ENCODE measurements at places on chromosomes 2 and 18.
A peak's percentile ranks its signal among the peaks of the same experiment; 100 is the strongest.

GRCh38 chr18:73478191-73478590 is 610.4 kb upstream of the NETO1 start:
- no peak for DNase-seq

GRCh38 chr2:179443180-179443579 is 178.5 kb upstream of the SESTD1 start:
- peak; percentile 75 for DNase-seq

- DNase-seq = peak; percentile 53
These were observed 4.8 kb upstream of the ID2 start for GRCh38 chr2:8676921-8677645.

GRCh38 chr2:217622205-217623060 is 380.4 kb downstream of the TNS1 start:
- DNase-seq = peak; percentile 50

- DNase-seq = no peak
These were observed 51.8 kb downstream of the USP34 start for GRCh38 chr2:61419129-61419528.

DNA sequence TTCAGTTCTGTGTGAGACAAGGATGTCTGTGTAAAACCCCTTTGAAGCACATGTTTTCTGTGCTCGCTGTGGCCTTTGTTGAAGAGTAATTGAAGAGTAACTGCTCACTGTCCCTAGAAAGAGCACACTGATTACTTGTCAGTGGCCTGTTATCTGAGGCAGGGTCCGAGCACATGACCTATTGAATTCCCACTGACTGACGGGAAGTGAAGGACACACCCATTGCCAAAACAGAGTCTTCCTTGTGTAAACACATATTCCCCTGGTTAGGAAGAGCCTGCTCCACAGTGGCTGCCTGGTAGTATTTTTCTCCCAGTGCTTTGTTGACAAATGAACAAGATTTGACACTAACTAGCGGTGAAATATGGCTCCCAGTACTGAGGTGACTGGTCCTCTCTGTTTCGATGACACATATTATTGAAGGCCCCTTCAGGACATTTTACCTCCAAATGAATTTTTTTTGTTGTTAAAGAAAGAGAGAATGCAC is 148.5 kb upstream of the GYPC start:
- no peak for DNase-seq

DNA sequence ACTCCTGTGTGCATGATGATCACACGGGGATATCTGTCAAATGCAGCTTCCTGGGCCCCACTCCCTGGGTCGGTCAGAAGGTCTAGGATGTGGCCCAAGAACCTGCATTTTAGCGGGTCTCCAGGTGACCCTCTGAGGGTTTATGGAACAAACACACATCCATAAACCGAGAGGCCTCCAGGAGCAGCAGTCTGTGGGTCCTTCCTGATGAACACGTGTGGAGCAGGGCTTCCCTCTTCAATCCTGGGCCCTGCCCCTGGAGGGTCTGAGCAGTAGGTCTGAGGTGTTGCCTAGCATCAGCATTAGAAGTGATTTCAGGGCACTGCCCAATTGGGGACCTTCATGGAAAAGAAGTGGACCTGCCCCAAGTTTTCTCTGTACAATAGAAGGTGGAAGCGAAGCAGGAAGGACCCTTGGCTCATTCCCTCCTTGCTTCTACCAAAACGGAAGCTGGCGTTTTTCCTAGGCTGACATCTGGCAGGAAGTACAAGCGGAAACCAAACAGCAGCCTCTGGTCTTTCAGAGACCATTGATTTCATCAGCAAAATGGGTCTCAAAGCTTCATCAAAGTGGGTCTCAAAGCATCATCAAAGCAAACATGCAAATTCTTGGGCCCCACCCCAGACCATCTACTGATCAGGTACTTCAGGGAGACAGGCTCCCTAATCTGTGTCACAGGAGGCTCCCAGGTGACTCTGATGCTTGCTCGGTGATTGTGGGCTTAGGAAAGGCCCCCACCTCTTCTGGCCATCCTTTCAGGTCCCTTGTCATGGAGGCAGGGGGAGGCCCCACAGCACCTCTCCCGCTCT is 30.7 kb downstream of the INO80C start:
- no peak for DNase-seq

DNA sequence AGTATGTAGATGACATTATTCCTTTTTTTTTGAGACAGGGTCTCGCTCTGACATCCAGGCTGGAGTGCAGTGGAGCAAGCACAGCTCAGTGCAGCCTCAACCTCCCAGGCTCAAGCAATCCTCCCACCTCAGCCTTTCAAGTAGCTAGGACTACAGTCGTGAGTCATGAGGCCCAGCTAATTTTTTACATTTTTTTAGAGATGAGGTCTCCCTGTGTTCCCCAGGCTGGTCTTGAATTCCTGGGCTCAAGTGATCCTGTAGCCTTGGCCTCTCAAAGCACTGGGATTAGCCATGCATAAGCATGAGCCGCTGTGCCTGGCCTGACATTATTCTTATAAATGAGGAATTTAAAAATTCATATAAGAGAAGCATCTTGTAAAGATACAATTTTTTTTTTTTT is 86.9 kb downstream of the FAM117B start:
- peak; percentile 26 for DNase-seq

DNA sequence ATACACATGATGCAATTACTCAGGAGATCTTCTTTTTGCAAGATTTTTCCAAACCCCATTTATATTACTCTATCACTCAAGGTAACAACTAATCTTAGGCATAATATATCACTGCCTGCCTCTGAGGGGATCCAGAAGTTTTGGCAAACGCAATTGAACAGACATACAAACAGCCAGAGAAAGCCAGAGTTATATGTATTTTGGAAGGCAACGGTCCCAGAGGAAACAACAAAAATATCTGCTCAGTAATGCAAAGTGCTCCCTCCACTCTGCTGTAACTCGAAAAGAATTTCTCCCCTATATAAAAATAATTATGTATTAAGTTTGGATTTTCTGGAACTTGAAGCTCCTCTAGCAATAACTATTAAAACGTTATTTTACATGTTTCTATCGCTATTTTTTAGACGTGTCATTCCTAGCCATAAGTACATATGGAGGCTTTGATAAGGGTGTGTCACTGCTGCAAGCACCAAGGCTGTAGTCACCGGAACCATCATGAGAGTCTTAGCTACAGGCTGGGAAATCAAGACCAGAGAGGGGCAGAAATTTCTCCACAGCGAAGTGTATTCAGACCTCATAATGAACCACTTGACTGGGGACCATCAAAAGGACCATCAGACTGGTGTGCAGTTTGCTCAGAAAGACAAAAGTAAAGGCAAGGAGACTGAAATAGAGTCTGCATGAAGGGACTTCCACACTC is 3.7 kb upstream of the GKN1 start:
- DNase-seq = no peak

DNA sequence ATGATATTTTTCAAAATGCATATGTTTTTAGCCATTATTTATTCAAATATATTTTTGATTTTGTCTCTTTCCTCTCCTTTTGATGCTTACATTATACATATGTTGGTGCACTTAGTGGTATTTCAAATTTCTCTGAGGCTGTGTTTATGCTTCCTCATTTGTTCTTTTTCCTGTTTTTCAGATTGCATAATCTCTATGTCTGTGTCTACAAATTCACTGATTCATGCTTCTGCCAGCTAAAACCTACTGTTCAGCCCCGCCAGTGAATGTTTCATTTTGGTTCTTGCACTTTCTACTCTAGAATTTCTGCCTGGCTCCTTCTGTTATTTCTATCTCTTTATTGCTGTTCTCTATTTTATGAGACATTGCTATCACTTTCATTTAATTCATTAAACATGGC is 951.7 kb upstream of the CNTNAP5 start:
- no peak for DNase-seq

GRCh38 chr2:133643863-133644262 is 75.6 kb upstream of the NCKAP5 start:
- no peak for DNase-seq

DNA sequence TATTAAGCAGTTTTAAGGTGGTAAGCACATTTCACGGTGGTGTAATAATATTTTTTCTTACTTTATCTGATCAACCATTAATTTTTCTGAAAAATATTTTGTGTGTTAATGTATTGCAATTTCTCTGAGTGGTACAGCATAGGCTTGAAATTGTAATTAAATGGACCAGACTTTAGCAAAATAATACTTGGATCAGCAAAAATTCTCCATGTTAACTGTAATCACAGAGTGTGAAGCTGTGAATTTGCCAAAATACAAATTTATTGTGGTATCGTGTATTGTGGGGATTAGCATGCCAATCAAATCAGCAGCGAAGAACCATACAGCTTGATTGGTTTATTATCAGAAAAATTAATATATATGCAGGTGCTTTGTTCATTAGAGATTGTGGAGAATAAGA is 1088.9 kb upstream of the GYPC start:
- DNase-seq = no peak

DNA sequence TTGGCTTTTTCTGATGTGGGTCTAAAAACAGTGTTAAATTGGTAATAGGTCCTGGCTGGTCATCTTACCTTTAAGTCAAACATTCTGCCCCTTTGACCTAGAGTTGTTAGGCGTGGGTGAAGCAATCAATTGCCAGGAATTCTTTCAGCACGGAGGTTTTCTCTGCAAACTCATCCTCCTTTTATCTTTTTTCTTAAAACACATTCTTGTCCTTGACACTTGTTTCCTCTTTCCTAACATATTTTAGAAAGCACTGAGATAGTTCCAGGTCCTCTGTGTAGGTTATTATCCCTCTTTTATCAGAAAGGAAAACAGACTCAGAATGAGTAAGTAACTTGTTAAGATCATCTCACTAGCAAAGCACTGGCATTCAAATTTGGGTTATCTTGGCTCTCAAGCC is 18.6 kb upstream of the AP1S3 start:
- DNase-seq = no peak

DNA sequence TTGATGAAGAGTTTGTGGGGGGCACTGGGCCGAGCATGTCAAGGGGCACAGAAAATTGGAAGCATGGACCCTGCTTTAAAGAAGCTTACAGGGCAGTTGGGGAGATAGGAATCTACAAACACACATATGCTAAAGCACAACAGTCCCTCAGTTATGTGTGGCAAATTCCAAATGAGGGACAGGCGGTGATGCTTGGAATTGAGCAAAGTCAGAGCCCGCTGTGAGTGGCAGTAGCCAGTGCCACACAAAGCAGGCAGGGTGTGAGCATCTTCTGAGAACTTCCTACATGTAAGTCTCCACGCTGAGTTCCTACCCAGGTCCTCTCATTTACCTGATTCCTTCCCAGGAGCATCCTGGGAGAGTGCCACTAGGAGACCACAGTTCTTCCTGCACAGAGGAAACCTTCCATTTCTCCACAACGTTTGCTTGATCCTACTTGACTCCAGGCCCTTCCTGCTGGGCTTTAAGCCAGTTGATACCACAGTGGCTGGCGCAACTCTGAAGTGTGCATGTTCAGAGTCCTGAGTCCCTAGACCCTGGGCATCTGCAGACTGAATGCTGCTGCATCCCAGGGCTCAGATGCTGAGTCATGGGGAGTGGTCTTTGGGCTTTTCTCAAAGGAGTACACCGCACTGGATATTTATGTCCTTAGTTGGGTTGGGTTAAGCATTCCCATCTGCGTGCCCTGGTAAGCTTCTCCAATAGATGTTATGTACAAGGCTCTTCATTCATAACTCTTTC is 287.3 kb upstream of the REV1 start:
- no peak for DNase-seq

DNA sequence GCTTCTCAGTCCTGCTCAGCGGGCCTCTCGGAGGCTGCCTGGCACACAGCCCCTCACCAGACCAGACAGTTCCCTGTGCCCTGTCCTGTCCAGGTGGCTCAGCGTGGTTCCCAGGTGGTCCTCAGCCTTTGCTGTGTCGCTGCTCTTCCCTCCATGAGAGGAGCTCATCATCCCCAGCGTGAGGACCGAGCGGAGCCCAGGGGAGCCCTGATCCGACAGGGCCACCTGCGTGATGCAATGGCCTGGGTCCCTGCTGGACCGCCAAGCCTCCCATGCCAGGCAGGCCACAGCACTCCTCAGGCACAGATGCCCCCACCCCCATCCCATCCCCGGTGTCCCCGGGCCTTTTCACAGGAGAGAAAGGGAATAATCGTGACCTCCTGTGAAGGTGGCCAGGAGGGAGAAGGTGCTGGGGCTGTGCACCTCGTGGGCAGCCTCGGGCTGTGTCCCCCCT is 4.3 kb downstream of the GPC1 start:
- DNase-seq = no peak

DNA sequence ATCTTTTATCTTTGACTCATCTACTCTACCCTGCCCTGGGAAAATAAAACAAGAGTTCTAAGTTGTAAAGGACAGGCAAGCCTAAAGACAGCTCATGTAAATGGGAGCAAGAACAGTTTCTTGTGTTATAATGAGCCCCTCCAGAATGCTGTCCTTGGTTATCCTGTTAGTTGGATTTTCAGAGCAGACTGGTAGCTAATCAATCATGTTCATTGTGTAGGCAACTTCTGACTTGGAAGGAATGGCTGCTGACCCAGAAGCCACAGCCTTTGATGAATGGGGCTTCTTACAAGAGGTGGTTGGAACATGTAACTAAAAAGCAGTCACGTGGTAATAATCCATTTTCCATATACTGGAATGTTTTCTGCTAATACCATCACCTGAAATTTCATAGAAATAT is 254.2 kb downstream of the AGPS start:
- no peak for DNase-seq

- no peak for DNase-seq
These were observed 155.4 kb upstream of the VRK2 start for GRCh38 chr2:57891086-57891712.

DNA sequence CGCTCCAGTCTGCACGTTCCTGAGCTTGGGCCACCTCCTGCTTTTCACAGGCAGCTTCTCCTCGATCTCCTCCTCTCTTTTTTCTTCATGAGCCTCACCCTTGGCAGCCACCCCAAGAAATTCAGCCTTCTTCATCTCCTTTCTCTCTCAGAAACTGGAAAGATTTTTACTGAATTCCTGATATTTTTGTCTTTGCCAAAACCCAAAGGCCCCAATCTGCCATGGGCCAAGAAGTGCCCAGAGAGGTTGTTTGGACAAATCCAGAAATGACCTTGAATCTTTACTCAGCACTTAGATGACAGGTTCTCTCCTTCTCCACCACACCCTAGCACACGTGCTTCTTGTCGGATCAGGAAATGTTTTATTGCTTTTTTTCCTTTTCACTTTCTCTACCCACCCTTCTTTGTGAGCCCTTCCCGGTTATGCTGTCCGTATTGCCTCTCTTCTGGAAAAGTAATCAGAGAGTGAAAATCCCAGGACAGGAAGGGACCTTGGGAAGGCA is 134.5 kb upstream of the TNP1 start:
- no peak for DNase-seq

DNA sequence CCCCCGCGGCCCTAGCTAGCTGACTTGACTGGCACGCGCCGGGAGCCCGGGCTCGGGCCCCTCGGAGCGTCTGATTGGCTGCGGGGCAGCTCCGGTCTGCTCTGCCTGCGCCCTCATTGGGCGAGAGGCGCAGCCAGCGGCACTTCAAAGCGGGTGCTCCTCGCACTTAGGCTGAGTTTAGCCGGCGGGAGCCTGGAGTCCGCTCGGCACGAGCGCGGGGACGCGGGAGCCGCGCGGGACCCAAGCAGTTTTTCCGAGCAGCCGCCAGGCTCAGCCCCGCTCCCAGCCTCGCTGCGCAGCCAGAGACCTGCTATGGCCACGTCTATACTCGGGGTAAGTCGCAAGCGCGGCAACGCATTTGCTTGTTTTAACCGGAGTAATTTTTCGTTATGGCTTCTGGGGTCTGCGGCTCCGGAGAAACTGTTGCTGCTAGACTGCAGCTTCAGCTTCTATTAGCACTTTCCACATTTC is at the start of gene SP9:
Gene SP9 (plus strand): TSS at position 174 of the 471 bp plus-strand sequence. CDS start 139 bp downstream, at position 313.
- DNase-seq = peak; percentile 97

All from GM23338 (cell line).